Stimulated activated memory B cell treated with anti-CD40 and anti-IgM and Interleukin-4, amounts not matched to agents 10 μg/mL and 1 μg/mL and 100 μg/mL, for 72 hours (primary cell): ENCODE measurements at places on chromosomes 1 and 21.

- ATAC-seq: no peak
Observed at GRCh38 chr1:180997843-180998504, 24.7 kb downstream of the STX6 start.

- peak; percentile 71 for ATAC-seq
Observed at GRCh38 chr1:62131093-62131725, 63.4 kb upstream of the L1TD1 start.

DNA sequence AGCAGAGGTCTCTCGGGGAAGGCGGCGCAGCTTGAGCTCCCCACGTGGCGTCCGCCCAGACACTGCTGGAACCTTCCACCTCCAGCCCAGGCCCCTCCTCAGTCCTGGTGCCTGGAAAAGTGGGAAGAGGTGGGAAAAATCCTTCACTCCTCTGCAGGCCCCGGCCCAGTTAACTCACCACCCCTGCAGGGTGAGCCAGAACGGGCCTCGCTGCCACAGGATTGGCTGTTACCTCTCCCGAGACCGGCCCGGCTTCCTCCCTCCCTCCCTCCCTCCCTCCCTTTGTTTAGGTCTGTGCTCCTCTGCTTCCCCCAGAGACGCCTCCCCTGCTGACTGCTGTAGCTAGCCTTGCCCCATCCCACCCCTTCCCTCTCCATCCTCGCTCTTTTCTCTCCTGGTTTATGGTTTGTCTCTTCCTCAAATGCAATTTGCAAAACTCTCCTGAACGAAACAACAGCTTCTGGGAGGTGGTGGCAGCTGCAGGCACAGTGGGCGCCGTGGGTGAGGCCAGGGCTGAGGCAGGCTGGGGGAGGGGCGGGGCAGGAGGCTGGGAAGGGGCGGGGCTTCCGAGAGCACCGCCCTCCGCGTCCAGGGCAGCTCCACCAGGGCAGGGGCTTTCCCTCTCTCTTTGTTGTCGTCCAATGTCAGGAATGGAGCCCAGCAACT is 6.5 kb downstream of the CAPN9 start:
- ATAC-seq: peak; percentile 52

- ATAC-seq: no peak
Observed at GRCh38 chr1:70169018-70169839, 36.1 kb downstream of the LRRC40 start.

GRCh38 chr1:182771187-182771984 is 18.2 kb upstream of the NPL start:
- ATAC-seq: no peak

GRCh38 chr1:155553349-155553748 is 9.3 kb downstream of the ASH1L start:
- no peak for ATAC-seq

DNA sequence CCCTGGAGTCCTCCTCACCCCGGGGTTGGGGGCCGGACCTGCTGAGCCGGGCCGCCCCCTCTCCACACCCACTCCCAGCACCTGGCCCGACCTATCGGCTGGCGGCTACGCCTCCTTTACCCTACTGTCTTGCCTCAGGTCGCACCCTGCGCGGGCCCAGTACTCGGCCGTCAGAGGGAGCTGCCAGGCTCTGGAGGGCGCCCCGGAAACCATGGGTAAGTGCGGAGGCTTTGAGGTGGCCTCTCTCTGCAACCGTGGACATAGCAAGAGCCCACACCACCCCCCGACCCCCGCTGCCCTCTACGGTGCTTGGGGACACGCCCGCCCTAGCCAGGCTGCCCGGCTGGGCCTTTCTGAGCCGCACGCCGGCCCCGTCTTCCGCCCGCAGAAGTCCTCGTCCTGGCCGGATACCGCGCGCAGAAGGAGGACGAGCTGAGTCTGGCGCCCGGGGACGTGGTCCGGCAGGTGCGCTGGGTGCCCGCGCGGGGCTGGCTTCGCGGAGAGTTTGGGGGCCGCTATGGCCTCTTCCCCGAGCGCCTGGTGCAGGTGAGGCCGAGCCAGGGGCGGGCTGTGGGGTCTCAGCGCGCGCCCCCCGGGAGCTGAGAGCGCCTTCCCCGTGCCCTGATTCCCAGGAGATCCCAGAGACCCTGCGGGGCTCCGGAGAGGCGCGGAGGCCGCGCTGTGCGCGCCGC is at the start of gene SH3D21:
TSS of gene SH3D21 (plus strand) at position 159 of the 692 bp plus-strand sequence. CDS start at position 212, 53 bp downstream.
- ATAC-seq: peak; percentile 63

- no peak for ATAC-seq
Observed at GRCh38 chr1:229300099-229300757, 29.3 kb downstream of the RAB4A start.

DNA sequence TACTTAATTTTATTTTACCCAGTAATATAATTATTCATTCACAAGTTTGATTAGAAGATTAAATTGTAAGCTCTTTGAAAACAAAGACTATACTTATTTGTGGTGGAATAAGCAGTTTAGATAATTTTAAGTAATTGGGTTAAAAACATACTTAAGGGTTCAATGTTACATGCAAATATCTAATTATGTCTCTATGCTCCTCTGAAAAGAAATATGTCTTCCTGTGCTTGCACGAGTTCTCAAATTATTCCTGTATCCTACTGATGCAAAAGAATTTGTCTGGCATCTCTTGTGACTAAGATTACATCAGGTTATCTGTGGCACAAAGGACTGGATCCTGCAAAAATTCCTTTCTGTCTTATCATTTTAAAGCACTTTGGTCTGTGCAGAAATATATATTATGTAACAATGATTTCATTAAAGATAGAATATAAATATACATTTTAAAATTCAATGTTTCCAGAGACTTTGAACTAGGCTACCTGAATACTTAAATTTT is 416.7 kb downstream of the COL11A1 start:
- no peak for ATAC-seq

GRCh38 chr1:181015251-181015615 is 7.4 kb downstream of the STX6 start:
- peak; percentile 49 for ATAC-seq

DNA sequence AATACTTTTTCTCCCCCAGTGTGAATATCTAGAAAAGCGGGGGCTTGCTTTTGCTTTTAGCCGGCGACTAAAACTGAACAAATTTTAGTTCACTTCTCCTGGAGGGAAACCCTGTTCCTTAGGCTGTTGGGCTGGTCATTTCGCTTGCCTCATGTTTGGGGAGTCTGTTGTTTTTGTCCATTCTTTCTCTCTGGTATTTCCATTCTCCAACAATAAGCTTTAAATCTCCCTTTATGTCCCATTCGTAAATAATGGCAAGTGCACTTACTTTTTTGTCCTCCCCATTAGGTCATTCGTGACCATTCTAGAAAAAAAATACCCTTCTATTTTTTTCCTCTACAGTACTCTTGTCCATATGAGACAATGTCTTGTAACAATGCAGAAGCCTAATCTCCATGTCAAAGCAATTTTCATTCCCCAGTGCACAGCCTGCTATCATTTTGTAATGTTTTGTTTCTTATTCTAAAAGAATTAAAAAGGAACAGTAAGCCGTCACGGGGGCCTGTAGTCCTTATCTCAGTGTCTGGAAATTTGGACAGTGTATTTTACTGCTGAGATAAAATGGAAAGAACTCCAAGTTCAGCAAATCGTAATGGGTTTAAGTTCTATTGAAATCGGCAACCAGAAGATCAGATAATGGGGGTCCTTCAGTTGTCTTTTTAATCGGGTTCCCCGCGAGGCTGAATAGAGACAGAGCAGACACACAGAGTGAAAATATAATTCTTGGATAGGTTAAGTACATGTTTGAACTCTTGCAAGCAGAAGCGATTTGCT is 21.8 kb downstream of the PROX1 start:
- ATAC-seq: no peak

- no peak for ATAC-seq
Observed at GRCh38 chr21:21019681-21020080, 21.5 kb downstream of the NCAM2 start.

DNA sequence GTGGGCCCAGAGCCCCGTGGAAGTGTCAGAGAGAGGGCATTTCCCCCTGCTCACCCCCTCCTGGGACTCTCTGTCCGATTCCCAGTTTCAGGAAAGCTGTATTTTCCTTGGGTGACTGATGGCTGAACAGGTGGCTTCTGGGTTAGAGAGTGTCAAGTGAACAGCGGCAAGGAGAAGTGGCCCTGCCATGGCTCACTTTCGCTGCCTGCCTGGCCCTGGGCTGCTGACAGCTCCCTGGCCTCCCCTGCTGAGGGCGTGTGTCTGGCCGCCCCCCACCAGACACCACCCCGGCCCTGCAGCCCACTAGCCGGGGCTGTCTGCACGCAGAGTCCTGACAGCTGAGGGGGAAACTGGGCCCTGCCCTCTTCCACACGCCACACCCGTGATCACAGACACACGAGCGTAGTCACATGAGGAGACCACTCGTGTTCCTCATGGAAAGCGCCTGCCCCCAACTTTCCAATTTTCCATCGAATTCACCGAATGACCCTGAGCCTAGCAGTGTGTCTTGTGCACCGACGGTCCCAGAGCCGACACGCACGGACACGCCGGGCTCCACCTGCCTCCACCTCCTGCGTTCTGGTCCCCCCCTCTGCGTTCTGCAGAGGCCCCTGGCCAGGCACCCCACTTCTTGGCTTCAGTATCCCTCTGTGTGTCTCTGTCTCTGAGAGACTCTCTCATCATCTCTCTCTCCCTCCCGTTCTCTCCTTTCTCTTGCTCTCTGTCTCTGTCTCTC is 60.6 kb upstream of the CASZ1 start:
- peak; percentile 28 for ATAC-seq
